Right kidney (tissue), 9 donors: ENCODE measurements at places on chromosomes 11 and 22.

GRCh38 chr22:29226351-29226981, 20.8 kb downstream of the EMID1 start:
- DNase-seq, result no peak

- DNase-seq, result no peak
These were observed 53.7 kb upstream of the DEPDC7 start for GRCh38 chr11:32962016-32962415.

DNA sequence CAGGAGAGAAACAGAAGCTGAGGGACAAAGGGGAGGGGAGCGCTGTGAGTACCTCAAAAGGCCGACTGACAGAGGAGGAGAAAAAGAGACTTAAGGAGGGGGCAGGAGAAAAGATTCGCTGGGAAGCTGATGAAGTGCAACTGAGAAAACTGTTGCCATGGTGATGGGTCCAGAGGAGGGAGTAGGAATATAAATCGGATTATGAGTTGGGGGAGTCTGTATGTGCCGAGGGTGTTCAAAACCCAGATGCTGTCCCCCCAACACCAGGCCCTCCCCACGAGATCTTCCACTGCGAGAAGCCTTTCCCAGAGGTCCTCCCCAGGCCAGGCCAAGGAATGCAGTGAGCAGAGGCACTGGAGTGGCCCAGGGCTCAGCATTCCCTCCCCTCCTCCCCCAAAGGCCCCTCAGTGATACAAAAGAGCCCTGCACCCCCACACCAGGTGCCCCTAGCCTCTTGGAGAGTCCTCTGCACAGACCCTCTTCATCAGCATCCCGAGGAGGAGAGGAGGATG, 13.7 kb upstream of the BCL9L start:
- no peak for DNase-seq

- no peak for DNase-seq
These were observed 545.9 kb upstream of the ARHGAP42 start for GRCh38 chr11:100141201-100141600.

GRCh38 chr11:106765469-106766258, 252.6 kb downstream of the GUCY1A2 start:
- DNase-seq, result no peak

DNA sequence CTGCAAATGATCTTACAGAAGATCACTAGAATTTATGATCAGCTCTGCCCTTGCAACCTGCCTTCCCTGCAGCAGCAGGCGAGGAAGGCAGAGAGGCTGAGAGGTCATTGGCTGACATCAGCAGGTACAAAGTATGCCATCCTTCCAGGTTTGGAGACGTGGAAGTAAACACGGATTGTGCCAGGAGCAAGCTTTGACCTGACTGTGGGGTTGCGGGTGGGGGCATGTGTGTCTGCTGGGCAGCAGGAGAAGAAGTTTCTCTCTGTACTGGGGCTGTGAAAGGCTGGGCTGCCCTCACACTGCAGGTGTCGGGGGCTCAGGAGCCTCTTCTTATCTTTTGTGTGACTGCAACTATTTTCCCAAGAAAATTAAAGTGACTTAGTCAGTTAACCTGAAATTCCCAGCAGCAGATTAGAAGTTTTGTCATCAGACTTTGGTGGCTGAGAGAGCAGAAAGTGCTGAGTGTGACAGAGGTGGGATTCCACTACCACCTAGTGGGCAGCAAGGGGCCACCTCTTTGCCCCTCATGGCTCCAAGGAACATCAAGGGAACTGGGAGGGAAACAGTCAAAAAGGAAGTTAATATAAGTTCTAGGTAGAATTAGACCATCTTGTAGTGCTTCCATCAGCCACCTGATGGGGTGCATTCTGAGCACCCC, 565.9 kb downstream of the ETS1 start:
- DNase-seq, result no peak

- DNase-seq, result no peak
These were observed 242.2 kb upstream of the DDI1 start for GRCh38 chr11:103794262-103794661.

DNA sequence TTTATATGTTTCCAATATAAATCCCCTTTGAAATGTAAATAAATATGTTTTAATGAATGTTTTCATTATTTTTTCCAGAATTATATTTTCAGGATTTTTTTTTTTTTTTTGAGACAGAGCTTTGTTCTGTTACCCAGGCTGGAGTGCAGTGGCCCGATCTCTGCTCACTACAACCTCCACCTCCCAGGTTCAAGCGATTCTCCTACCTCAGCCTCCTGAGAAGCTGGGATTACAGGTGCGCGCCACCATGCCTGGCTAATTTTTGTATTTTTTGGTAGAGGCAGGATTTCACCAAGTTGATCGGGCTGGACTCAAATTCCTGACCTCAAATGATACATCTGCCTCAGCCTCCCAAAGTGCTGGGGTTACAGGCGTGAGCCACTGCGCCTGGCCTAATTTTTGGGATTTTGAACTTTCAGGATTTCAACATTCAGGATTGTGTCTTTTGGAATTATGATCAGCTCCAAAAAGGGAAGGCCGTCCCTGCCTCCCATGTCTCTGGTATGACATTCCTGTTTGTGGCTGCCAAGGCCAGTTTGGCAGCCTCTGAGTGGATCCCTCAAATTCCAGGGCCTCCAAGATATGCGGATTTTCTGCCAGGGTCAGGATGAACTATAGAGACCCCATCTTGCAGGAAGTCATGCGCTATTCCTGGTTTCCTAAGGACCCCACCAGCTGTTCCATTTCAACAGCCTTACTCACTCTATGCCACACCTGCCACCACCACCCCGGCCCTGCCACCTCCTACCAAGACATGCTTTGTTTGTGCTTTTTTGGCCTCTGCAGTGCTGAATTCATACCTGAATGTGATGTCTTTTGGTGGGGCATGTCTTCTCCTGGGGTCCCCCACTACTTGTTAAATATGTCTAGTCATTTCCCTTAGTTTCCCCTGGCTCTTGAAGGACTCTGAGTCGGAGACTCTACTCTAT, 21.9 kb upstream of the TMPRSS4 start:
- no peak for DNase-seq

GRCh38 chr11:62501432-62501891, 45.1 kb downstream of the AHNAK start:
- no peak for DNase-seq

DNA sequence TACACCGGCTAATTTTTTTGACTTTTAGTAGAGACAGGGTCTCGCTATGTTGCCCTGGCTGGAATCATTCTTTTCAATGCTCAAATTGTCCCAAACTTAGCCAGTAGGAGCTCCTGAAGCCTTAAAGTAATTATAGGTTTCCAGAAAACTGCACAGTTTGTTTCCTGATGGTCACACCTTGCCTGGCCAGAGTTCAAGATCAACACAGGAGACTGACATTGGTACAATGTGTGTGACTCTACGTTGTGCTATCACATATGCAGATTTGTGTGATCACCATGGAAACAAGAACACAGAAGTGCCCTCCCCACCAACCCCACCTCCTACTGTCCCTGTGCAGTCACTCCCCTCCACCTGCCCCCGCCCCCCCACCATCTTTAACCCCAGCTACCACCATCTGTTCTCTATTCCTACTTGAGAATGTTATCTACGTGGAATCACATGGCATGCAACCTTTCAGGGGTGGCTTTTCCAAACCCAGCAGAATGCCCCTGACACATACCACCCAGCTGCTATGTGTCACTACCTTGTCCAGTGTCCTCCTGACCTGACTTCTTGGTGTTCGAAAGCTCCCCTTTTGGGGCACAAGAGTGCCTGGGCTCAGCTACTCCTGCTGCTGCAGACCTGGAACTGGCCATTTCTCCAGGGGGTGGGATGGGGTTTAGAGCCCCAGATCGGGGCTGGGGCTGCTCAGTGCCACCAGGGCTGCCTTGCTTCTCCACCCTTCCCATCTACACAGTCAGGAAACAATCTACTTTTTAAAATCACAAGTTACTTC, 6.1 kb upstream of the NAP1L4 start:
- no peak for DNase-seq

- DNase-seq, result no peak
These were observed 50.1 kb upstream of the PHOX2A start for GRCh38 chr11:72293910-72294615.

GRCh38 chr22:19645391-19645790, 68.9 kb upstream of the SEPTIN5 start:
- DNase-seq, result no peak

DNA sequence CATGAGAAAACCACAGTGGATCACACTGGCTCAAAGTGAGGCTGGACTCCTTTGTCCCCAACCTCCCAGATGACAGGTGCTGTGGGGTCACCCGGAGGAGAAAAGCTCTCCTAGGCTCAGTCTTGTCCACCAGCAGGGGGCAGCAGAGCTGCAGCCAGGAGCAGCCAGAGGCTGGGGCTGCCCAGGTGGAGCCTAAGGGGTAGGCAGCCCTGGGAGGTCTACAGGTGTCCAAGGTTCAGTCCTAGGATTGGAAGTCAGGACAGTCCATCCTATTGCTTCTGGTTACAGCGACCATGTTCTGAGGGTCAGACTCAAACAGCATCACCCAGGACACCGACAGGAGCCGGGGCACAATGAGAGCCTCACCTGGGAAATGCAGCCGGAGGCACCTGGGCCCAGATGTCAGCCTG, 77.6 kb upstream of the IGLL5 start:
- peak; percentile 7 for DNase-seq

GRCh38 chr11:73085189-73085875, 56.8 kb downstream of the FCHSD2 start:
- no peak for DNase-seq

DNA sequence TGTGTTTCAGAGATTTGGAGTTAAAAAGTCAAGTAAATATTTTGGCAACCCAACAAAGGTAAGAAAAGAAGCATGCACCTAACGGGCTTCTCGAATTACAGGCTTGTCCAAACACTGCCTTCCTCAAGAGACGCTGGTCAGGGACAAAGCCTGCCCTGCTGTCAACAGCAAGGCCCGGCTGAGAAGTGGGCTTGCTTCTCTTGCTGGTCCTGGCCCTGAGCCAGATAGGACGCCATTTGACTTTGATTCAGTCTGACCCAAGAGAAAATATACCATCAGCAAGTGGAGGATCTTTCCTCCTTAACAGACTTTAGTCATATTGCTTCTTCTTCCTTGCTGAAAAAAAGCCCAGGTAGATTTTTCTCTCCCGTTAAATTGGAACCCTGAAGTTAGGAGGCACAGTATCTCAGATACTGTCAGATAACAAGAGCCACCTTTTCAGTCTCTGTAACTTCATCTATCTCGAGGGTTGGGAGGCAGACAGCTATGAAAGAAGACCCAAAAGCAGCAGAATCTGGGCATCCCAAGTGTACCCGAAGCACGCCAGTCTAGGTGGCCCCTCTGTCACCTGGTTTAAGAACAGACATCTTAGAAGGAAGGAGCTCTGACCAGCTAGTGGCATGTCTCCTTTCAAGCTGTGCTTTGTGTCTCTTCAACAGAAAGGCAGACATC, 57.5 kb downstream of the C22orf31 start:
- DNase-seq, result peak; percentile 61

DNA sequence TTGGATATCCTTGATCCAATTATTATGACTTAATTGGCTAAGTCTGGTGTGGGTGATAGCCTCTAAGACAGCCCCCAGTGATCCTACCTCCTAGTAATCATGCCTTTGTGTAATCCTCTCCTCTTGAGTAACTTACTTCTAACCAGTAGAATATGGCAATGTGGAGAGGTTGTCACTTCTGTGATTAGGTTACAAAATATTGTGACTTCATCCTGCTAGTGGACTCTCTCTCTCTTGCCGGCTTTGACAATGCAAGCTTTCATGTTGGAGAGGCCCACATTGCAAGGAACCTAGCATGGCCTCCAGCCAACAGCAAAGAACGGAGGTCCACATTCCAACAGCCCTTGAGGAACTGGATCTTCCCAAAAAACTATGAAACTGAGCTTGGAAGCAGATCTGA, 19.5 kb downstream of the YPEL4 start:
- no peak for DNase-seq

DNA sequence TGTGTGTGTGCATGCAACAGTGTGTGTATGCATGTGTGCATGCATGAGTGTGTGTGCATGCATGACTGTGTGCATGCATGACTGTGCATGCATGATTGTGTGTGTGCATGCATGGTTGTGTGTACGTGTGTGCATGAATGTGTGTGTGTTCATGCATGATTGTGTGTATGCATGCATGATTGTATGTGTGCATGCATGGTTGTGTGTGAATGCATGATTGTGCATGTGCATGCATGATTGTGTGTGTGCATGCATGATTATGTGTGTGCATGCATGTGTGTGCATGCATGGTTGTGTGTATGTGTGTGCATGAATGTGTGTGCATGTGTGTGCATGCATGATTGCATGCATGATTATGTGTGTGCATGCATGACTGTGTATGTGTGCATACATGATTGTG, 1052.0 kb downstream of the TBC1D22A start:
- DNase-seq, result no peak

DNA sequence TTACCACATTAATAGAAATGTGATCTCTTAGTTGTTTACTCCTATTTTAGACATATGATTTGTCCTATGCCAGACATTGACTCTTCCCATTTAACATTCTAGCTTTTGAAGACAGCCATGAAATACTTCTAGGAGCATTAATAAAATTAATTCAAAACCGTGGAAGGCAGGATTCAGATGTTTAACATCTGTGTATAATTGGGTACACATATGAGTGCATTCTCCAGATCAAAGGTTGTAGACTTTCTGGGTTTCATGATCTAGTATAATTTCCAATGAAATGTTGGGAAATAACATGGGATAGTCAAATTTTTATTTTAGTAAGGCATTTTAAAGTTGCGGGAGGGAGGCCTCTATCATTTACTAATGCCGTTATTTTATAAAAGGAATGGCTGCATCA, 35.2 kb upstream of the CCDC89 start:
- DNase-seq, result no peak

DNA sequence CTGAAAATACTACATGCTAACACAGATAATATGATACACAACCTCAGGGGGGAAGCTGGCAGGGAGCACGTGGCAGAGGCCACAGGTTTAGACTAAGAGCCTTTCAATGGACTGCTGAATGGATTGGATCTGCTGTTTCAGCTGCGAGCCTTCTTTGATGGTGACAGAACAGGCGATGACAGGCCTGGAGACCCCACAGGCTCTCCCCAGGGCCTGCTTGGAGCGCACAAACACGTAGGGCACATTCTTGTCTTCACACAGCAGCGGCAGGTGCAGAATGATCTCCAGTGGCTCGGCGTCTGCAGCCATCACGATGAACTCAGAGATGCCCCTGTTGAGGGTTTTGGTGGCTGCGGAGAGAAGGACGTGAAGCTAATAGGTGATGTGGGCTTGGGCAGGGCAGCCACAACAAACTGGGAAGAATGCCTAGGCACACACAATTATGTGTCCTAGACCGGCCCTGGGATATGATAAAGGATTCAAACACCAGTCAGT, 13.8 kb downstream of the SNU13 start:
- DNase-seq, result no peak

GRCh38 chr11:44574610-44575287, 9.3 kb downstream of the CD82 start:
- DNase-seq, result no peak

DNA sequence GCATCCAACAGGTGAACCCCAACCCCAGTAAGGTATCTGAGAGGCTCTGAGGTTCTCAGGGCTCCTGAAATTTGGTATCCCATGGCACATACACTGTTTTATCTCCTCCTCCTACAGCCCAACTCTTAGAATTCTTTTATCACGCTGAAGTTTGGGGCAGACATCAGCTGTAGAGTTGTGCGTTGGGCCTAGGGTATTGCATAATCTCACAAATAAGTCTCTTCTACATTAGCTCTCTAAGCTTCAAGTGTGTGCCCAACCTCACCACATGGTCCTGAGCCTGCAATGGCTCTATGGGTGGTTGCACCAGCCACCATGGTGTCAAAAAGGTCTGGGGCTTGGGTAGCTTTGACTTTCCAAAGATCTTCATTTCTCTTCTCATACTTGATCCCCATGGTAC, 603.0 kb downstream of the BUD13 start:
- no peak for DNase-seq

GRCh38 chr11:101466352-101466751, 117.5 kb downstream of the TRPC6 start:
- DNase-seq, result no peak
